ENCODE measurements at places on chromosomes 1 and 21.

- no peak for DNase-seq
Measured at GRCh38 chr1:208423526-208423925, 179.3 kb upstream of the PLXNA2 start.

DNA sequence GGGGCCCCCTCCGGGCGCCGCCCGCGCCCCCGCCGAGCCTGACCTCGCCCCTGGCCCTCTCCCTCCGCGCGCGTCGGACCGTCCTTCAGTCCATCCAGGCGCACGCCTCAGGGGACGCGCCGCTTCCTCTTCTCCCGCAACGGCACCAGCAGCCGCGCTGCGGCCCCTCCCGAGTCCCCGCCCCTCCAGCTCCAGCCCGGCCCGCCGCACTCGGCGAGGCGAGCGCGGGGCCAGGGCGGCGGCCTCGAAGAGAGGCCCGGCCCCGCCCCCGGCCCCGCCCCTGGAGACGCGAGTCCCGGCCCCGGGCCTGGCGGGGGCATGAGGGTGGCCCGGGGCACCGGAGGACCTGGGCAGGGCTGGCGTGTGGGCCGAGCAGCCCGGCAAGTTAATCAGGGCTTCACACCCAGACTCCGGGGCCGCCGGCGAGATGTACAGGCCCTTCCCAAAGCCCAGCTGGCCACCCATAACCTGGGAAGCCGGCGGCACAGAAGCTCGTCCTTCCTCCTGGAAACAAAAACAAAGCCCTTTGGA, at the start of gene IGSF3:
Gene IGSF3, minus strand, starts transcription at position 159 of the 531 bp plus-strand sequence. CDS start 1,407 bp downstream, outside the sequence.
- DNase-seq: peak; percentile 12

- no peak for DNase-seq
Measured at GRCh38 chr1:201283836-201284553, 689 bp downstream of the PKP1 start.

- DNase-seq: peak; percentile 27
Measured at GRCh38 chr1:215529111-215529510, 38.0 kb upstream of the KCTD3 start.

GRCh38 chr1:117846674-117847425, 82.6 kb downstream of the GDAP2 start:
- no peak for DNase-seq

DNA sequence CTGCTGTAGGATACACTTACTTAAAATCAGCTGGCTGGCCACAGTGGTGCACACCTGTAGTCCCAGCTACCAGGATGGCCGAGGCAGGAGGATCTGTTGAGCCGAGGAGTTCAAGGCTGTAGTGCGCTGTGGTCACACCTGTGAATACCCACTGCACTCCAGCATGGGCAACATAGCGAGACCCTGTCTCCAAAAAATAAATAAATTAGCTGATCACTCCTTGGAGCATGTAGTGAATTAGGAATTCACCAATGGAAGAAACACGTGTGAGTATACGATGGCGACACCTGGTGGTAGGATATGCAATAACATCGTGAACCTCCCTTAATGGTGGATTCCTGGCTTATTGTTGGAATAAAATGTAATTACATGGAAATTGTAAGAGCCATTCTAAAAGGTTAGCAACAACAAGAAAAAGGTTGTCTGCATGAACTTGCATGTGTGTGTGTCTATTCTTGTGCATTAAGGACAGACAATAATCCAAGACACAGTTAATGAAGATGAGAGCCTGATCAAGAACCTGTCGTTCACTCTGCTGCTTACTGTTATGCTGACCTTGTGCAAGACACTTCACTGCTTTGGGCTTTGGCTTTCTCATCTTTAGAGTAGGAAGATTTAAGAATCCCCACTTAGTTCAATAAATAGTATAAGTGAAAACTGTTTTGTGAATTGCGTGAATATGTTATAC, 38.6 kb upstream of the COX20 start:
- peak; percentile 49 for DNase-seq

All from amniotic epithelial cell (primary cell).